ENCODE measurements at places on chromosomes 5 and 9.

GRCh38 chr9:109447329-109448076 lies 50.6 kb downstream of the PTPN3 start:
- no peak for DNase-seq

DNA sequence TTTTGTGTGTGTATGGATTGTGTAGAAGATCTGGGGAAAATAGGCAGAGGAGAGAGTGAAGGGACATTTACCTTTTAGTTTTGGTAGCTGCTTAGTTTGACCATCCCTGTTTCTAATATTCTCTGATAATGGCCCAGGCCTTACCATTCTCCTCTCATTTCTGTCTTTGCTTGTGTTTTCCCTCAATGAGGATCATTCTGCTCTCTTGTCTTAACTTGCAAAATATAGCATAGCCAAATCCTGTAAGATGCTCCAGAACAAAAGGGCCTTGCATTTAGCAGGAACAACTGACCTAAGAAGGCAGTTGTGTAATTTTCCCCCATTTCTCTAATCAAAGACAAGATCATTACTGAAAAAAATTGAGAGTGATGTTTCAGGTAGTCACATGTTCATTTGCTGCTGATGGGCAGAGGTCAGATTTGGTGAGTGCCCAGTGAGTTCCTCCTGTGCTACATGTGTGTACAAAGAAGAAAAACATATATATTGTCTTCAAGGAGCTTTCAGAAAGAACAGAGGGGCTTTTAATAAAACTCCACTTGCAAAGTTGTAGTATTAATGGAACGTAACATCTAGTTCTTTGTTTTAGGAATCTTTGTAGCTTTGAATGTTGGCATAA lies 139.5 kb downstream of the KDM4C start:
- DNase-seq = no peak

- no peak for DNase-seq
Observed at GRCh38 chr5:134540747-134541733, 15.6 kb downstream of the JADE2 start.

DNA sequence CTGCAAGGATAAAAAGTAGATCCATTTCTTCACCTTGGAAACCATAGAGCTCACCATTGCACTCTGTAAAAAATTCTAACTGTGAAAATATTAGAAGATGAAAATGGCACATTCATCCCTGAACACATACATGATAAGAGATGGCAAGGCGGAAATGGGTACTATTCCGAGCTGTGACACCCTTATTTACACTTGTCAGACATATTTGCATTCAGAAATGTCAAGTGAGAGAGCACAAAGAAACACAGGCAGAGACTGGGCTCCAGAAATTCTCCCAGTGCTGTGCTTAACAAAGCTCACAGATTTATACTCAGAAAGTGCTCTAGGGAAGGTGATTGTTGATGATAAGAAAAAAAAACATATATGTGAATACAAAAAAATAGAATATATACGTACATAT lies 170.3 kb upstream of the PUM3 start:
- no peak for DNase-seq

DNA sequence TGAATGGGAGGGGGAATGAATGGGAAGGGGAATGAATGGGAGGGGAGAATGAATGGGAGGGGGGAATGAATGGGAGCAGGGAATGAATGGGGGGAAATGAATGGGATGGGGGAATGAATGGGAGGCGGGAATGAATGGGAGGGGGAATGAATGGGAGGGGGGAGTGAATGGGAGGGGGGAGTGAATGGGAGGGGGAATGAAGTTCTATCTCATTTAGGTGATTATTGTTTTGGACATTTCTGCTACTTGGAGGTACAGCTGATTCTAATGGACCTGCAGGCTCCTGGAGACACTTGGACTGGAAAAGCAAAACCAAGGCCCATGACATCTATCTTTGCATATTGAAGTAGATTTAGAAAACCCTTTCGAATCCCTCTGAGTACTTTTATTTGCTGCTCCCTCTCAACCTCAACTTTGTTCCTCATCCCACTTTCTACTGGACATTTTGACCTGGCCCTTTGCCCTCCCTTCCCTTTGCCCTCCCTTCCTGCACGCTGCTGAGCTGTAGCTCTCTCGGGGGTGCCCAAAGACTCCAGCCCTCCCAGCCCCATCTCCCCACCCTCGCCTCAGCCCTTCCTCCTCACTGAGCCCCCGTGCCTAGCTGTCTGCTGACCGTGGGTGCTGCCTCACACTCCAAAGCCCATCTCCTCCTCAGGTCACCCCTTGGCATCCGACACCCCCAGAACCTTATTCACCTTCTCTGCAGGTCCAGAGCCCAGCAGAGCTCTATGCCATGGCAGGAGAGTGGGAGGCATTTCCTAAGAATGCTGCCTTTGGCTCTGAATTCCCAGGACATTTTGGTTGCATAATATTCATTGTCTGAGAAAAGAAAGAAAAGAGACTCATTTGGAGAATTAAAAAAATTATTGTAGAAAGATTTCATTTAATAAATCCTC lies 19.9 kb upstream of the LPCAT1 start:
- DNase-seq = no peak

- no peak for DNase-seq
Observed at GRCh38 chr9:18865542-18865941, 167.5 kb downstream of the SAXO1 start.

DNA sequence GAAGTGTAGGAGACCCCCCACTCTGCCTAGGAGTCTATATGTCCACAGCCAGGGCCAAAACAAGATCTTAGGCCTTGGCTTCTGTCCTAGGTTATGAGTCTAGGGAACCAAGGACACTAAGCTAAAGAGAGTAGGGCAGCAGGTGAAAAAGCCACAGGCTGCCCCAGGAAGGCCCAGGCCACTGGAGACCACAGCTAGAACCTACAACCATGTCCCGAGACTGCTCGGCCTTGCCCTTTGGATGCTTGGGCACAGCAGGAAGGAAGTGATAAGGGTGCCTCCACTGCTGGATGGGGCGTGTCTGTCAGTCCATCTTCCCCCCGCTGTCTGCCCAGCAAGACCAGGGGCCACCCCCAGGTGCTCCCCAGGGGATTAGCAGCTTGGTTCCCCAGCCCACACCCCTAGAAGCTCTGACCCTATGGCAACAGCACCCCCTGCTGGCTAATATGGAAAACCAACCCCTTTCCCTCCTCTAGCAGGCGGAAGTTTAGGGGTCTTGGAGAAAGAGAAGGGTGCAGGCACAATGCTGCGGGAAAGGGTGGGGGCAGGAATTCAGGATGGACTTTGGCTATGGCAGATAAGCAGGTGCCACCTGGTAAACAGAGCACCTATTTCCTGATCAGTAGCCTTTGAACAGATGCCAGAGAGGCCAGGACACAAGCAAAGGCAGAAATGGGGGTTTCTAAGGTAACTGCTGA lies 10.5 kb upstream of the IRF1 start:
- DNase-seq = no peak

GRCh38 chr9:112689161-112689740 lies 28.7 kb downstream of the INIP start:
- DNase-seq = no peak

- DNase-seq = no peak
Observed at GRCh38 chr9:98097836-98098235, 21.2 kb downstream of the TRIM14 start.

DNA sequence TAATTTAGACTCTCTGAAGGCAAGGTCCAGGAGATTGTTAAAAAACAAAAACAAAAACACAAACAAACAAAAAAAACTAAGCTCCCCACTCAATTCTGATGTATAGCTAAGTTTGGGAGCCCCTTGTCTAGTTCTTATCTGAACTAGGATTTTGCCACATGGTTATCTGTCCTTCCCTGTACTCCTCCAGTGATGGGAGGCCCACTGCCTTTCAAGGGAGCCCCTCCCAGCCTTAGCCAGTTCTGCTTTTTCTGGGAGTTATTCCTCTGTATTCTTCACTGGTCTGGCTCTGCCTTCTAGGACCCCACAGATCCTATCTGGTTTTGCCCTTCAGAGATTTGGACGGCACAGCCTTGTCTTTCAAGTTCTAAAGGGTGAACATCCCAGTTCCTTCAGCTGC lies 2.1 kb upstream of the ALDH1B1 start:
- no peak for DNase-seq
